ENCODE measurements at places on chromosomes 1 and 21.

DNA sequence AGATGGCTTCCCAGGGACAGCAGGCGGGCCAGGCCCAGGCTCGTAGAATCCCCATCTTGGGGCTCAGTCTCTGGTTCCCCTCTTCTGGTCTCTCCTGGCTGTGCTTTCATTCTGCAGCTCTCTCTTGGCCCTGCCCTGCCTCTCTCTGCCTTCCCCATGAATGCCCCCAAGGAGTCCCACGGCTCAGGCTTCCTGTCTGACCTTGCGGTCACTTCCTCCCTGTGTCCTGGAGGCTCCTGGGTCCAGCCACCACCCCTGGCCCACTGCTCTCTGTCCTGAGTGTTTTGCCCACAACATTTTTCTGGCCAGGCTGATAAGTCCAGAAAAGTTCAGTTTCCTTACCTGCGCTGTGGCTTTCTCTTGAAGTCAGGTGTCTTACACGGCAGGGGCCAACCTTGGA lies 29.1 kb downstream of the PIGP start:
- no peak for DNase-seq

- no peak for DNase-seq
Observed at GRCh38 chr1:244732851-244733450, 80.0 kb downstream of the DESI2 start.

DNA sequence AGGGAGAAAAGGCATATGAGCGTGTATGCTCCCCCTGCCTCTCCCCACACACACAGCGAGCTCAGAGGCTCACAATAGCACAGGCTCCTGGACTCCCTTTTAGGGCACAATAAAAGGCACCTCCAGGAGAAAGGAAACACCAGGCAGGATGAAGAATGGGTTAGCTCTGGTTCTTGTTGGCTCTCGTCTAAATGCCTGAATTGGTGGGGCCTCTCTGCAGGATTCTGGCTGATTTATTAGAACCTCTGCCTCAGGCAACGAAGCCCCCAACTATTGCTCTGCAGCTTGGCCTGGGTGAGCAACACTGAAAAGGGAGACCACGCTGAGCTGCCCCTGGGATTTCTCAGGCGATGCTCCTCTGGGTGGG lies 590.9 kb upstream of the PLXNA2 start:
- DNase-seq: peak; percentile 7

- DNase-seq: no peak
Observed at GRCh38 chr1:46535063-46535462, 16.4 kb downstream of the KNCN start.

DNA sequence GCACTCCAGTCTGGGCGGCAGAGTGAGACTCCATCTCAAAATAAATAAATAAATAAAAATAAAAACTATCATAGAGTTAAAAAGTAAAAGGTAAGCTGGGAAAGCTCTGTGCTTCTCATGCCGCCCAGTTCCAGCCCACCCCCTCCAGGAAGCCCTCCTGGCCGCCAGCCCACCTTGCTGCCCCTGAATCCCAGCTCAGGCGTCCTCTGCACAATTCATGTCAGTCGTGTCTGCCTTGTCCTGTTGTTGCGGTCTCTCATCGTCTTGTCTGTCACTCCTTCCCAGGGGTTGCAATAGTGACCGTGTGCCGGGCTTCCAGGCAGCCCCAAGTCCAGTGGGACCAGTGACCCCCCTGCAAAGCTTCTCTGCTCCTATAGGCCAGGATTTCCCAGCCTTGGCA lies 44.1 kb downstream of the RSPH1 start:
- no peak for DNase-seq

DNA sequence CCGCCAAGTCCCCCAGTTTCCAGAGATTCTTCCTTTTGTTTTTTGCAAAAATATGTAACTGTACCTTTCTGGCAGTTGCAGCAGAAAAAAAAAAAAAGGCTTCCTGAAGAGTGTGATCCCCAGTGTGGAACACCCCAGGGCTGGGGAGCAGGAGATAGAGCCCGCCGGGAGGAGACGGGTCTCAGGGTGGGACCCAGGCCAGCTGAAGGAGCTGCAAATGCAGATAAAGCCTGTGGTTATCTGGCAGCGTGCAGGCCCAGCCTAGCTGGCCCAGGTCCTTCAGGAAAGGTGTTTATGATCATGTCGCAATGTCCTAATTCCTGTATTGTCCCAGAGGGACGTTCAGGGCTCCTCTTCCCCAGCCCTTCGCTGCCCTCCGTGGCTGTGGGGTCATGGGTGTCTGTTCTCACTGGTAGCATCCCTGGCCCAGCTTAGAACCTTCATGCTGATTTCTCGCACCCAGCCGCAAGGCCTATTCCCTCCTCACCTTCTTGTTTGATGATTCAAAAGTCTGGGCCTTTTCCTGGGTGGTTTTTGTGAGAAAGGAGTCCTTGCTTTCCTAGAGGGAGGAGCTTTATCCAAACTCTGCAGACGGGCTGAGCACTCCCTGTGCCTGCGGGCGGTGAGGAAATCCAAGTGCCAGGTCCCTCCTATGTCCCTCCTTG lies 26.2 kb downstream of the RNF187 start:
- DNase-seq: no peak

DNA sequence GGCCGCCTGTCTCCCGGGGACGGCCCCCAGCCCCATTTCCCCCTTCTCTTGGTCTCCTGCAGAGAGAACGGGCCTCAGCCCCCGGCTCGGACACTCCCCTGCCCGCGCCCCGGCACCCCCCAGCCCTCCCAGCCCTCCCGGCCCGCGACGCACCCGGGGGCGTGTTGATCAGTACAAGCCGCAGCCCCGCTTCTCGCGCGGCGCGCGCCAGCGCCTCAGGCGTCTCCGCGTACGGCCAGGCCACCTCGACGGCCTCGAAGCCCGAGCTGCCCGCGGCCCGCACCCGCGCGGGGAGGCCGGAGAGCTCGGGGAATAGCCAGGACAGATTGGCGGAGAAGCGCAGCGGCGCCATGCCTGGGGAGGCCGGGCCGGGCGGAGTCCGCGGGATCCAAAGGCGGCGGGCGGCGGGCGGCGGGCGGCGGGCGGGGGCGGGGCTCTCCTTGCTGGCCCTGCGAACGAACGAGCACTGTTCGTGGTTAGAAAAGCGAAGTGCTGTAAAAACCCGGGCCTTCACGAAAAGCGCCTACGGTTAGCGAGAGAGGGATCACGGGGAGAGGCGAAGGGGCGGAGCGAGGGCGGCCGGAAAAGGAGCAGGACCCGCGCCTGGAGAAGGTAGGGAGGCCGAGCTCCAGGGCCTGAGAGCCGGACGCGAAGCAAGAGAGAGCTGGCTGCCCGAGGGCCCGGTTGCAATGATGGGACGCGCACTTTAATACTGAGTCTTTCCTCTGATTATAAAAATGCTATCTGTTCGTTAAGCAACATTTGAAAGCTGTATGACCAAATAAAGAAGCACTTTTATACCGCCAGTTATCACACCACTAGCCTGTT lies at the start of gene HYI:
HYI (minus strand) TSS at position 490 of the 828 bp plus-strand sequence; CDS start at position 352, 138 bp downstream.
- peak; percentile 60 for DNase-seq

DNA sequence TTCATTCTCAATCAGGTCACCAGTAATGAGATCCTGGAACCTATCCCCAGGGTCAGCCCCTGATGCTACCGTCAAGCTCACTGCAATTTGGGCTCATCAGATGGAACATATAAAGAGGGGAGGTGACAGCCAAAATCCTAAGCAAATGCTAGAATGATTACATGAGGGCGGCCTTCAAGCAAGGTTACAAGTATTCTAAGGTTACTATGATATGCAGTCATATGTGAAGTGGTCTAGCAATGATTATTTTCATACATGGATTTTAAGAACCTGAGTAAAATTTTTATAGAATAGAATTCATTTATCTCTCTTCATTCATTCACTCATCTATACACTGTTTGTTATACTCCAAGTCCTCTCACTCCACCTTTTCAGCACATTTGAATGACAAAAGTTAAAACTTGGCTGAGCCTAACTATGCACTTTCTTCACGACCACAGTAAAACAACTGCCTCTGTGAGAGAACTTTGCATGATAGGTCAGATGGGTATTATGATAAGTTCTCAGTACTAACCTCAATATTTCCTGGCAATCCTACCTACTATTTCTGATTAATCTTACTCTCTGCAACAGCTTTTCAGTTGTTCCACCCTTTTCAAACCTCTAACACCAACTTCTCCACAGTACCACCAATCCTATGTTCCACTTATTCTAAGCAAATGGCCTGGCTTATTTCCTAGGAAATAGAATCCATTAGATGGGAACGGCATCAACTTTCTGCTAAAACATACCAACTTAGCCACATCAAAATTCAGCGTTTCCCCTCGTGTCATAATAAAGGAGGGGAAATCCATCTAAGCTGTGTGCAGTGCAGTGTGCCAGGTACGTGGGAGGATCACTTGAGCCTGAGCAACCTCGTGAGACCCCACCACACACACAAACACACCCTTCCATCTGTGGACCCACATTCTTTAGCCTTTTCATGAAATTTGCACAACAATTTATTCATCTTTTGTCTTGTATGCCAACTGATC lies 32.0 kb downstream of the LHX9 start:
- DNase-seq: no peak

DNA sequence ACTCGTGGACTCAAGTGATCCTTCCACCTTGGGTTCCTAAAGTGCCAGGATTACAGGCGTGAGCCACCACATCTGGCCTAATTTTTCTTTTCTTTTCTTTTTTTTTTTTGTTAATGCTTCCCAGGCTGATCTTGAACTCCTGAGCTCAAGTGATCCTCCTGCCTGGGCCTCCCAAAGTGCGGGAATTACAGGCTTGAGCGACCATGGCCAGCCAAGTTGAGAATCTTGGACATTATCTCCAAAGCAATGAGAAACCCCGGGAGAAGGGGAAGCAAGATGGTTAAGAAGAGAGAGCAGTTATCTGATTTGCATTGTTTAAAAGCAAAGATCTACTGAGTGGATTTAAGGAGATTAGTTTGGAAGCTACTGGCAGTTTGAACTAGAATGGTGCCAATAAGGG lies 9.1 kb downstream of the HIPK1 start:
- DNase-seq: no peak

GRCh38 chr1:172136925-172137324 lies 283.6 kb upstream of the C1orf105 start:
- no peak for DNase-seq

GRCh38 chr1:175543447-175543846 lies 199.9 kb downstream of the TNR start:
- DNase-seq: no peak

DNA sequence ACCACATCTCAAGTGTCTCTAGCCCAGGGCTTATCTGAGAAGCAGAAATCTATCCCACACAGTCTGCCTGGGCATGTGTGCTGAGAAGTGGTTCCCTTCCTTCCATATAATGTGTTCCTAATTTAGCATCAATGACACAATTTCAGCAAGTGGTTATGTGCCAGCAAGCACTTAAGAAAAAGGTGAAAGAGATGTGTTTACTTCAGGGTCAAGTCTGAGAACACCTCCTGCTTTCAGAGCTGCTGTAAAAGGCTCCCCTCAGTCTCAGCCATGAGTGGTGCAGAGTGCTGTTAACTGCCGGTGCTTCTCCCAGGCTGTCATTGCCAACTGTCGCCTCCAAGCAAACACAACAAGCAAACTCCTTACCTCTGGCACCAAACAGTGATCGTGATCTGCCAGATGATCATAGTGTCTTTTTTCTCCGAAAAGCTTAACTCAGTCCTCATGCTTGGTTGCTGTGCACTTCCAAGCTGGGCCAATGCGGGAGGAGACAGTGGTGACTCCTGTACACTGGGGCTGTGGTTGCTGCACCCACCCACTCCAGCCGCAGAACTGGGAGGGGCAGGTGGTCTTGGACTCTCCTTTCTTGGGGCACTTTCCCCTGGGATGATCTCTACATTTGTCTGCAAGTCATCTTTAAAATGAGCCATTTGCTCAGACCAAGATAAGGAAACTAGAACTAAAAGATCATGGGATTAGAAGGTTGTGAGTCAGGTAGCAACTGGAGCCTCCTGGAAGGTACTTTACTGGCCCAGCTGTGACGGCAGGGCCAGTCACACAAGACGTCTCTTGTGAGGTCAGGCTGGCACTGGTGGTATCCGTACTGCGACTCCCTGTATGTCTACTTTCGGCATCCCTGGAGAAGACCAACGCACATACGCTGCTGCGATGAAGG lies 32.4 kb downstream of the ATP1A1 start:
- no peak for DNase-seq

GRCh38 chr1:183159960-183160359 lies 26.1 kb upstream of the LAMC2 start:
- DNase-seq: no peak

DNA sequence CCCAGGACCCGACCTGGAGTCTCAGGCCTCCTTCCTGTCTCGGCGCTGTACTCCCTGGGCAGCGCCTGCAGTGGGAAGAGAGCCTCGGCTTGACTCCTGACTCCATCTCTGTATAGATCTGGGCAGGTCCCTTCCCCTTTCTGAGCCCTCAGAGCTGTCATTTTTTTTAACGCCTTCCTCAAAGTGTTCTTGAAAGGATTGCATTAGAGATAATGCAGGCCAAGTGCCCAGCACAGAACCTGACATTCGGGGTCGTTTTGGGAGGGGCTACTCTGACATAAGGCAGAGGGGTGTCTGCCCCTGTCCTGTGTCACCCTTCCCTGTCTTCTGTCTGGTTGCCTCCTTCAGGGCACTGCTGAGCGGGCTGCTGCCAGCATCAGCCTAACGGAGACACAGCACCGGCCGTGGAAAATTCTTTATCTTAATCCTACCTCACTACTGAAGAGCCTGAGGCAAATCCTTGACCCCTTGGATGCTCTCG lies 271.6 kb downstream of the TRABD2B start:
- DNase-seq: no peak

GRCh38 chr1:63274371-63274770 lies 48.0 kb upstream of the FOXD3 start:
- DNase-seq: no peak

GRCh38 chr1:243345205-243345604 lies 89.4 kb downstream of the SDCCAG8 start:
- no peak for DNase-seq

DNA sequence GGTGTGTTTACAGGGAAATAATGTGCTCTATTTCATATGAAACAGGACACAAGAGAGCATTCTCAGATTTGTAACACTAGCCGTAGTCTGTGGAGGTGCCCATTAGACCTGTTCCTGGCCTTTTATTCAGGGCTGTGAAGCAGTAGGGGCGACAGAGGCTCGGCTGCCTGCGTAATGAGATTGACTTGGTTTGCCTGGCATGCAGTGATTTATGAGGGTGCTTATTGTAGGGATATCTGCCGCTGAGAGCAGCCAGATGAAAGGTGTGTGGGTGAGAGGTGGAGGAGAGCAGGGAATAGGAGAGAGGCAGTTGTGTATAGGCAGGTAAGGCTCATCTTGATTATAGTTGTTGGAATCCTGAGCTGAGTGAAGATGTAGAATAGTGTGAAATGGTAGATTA lies 51.3 kb downstream of the DNAJC6 start:
- DNase-seq: no peak

Measured in left renal cortex interstitium (tissue), 4 donors.